ENCODE measurements at places on chromosomes 7 and 10.

- DNase-seq = no peak
Measured at GRCh38 chr7:66297579-66297978, 92.4 kb downstream of the TPST1 start.

GRCh38 chr10:58064714-58065528 lies 202.8 kb downstream of the IPMK start:
- DNase-seq = peak; percentile 49

DNA sequence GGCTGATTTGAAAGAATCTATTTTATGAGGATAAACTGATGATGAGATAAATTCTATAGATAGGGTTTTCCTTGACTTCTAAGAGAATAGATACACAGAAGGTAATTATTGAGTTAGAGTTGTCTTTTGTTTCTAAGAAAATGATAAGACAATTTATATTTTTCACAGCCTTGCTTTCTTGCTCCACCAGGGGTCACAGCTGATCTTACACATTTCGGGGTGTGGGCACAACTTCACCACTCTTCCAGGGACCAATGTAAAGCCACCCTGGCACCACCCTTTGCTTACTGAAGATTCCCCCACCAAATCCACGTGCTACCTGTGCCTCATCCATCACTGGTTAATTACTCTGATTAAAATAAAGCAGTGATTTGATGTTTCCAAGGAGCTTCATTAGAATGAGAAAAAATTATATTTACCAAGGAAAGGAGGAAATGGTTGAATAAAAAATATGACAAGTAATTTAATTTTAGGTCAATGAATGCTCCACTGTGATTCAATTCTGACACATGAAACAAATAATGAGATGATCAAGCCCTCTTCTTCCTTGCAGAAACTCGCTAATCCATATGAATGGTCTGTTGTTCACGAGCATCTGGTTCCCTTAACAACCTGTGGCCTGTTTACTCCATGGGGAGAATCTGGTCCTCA lies 177.3 kb upstream of the TNS3 start:
- no peak for DNase-seq

DNA sequence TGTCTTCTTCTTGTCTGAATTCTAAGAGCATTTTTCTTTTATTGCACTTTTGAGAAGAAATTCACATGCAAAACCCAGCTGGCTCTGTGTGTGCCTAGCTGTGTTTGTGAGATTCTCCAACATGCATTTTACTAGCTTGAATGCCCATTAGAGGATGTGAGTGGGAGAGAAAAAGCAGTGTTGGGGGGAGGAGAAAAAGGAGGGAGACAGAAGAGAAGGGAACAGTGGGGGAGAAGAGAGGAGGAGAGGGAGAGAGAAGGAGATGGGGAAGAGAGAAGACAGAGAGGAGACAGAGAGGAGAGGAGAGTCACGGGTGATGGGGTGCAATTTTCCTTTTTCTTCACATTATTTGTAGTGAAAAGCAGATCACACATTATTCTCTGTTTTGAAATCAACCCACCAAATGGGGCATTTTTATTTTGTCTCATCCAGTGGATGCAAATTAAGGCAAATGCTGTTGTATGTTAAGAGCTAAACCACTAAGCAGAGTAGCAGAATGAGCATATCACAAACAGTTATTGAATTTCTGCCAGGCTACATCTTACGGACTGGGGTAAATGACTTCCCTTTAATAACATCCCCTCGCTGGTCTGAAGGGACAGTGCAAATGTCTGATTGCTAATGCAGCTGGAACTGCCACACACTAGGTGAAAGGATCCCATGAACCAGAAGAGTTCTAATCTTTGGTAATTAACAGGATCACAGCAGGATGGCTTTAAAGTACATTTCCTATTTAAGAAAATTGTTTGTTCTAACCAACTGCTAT lies 849 bp downstream of the LRRN3 start:
- no peak for DNase-seq

GRCh38 chr10:5951167-5951711 lies 26.1 kb downstream of the IL15RA start:
- no peak for DNase-seq

GRCh38 chr7:48251766-48252165 lies 80.5 kb downstream of the ABCA13 start:
- no peak for DNase-seq

DNA sequence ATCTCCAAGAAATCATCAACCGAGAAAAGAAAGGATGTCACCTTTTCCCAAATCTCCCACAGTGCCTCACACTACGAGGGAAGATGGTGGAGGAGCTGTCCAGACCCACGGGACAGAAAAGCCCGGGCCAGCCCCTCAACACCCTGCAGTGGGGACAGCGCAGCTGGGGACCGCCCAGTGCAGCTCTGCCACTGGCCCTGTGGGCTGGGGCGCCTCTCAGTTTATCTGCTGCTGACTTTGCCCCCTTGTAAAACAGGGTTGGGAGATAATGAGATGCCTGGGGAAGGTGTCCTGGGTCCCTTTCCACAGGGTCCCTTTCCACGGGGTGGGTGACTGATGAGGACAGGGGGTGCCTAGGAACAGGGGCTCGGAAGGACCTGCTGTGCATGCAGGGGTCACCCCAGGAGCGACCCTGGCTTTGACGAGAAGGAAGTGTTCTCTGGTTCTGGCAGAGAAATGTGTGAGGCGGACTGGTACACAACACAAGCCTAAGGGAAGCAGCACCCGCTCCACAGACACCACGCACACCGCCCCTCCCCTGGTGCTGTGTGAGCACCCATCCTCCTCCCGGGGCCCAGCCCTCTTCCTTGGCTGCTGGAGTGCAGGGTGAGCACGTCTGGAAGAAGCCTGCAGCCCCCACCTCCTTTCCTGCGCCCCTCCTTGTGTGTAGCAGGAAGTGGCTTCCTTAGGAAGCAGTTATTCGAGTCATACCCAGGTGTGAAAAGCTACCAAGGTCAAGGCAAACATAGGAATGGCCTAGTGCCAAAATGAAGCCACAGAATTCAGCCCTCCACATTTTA lies 339.9 kb downstream of the DNAJB6 start:
- no peak for DNase-seq

DNA sequence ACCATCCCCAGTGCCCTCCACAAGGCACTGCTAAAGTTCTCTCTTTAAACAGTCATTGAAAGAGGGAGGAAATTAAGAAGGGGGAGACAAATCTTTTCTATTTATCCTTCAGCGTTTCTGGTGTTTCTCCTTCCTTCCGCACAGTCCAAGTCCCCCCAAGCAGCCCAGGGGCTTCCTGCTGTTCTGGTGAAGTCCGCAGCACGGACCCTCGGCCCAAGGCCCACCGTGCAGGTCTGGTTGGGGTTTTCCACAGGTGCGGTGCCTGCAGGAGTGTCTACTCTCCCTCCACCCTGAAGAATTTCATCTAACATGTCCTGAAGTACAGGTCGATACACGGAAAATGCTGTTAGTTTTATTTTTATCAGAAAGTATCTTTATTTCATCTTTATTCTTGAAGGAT lies 34.1 kb upstream of the KNDC1 start:
- no peak for DNase-seq

Data from NCI-H446 (cell line).